ENCODE measurements at places on chromosomes 1 and 21. TPM values are rescaled to one million over a fixed set of nuclear protein-coding genes. Genes with fewer than 3 reads are reported as not detected.

GRCh38 chr1:70048336-70049094 lies 156.9 kb downstream of the LRRC40 start:
- DNase-seq = no peak
- H3K4me1 ChIP-seq = no peaks in the 10 kb centered on the region
- no peaks in the 10 kb centered on the region for H3K36me3 ChIP-seq
- H3K27me3 ChIP-seq = no peaks in the 10 kb centered on the region
- no peak overlapping the region for H3K4me3 ChIP-seq
- H3K27ac ChIP-seq = no peak overlapping the region

Gene MAN1C1
- total RNA-seq = 7.8 TPM

DNA sequence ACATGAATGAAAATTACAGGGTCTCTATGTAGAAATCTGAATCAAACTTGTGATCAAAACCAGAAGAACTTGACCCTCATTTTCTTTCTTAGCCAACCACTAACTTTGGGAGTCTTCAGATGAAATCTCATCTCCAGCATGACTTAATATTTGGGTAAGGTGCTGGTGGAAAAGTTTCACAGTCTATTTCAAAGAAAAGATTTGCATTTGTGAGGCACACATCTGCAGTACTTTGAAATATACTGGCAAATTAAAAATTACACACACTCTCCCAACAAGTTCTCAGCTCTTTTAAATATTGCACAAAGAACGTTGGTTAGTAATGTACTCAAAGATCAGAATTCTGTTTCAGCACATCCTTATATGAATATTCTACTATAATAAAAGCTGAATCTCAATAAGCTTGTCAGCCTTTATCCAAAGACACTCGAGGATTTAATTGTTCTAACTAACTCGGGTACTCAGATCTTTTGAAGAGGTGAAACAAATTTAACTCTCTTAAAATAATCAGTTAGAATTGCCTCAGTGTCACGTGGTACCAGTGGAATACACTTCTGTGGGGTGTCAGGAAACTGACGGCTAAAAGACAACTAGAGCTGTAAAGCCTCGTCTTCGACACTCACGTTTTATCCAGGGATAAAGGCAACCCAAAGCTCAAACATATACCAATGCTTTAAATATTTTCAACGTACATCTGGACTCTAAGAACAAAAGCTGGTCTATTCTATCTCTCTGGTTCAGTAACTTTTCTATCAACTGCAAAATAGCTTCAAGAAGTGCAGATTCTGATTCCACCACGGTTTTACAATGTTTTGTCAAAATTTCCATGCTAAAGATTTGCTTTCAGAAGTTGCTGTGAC lies 19.0 kb downstream of the SAMSN1 start:
- H3K27me3 ChIP-seq = no peaks in the 10 kb centered on the region
- H3K27ac ChIP-seq = no peak overlapping the region
- H3K4me1 ChIP-seq = no peaks in the 10 kb centered on the region
- DNase-seq = no peak

DNA sequence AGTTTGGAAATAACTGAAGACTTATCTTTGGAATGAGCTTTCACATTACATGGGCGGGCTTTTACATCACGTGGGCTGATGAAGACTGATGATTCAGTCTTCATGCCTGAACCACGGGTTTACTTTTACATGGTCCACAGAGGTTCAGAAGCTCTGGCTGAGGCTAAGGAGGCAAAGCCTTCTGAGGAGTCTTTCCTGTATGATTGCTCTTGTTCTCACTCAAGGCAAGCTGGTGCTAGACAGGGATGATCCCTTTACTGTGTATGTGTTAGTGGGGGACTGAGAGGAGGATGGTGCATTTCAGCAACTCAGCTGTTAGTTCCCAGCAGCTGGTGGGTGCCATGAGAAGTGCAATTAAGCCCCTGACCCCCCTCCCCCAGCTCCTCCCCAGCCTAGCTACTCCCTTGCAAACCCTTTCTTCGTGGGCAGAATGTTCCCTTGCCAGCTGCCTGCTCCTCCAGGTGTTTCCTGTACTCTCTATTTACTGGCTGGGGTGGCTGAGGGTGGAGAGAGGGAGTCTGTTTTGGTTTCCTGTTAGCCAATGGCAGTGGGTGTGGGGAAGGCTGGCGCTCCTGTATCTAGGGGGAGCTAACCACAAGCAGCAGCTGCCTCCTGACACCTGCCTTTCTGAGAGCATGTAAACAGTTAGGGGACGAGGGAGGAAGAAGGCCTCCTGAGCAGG lies 15.4 kb downstream of the BTG2 start:
- no peak overlapping the region for H3K27ac ChIP-seq
- peaks cover 49% of the 10 kb centered on the region for H3K27me3 ChIP-seq
- no peak overlapping the region for H3K4me3 ChIP-seq
- peaks cover 17% of the 10 kb centered on the region for H3K4me1 ChIP-seq
- H3K36me3 ChIP-seq = no peaks in the 10 kb centered on the region

GRCh38 chr1:53511933-53512806 lies 53.0 kb downstream of the DMRTB1 start:
- 0 out of 2 replicates have a peak, but pooled peaks cover 6% of the 10 kb centered on the region for H3K4me1 ChIP-seq
- no peak overlapping the region for H3K27ac ChIP-seq
- H3K36me3 ChIP-seq = no peaks in the 10 kb centered on the region
- DNase-seq = no peak

Gene ARID4B
- 28.8 TPM for total RNA-seq
